ENCODE measurements at places on chromosomes 2 and 18. TPM values are rescaled to one million over a fixed set of nuclear protein-coding genes. Genes with fewer than 3 reads are reported as not detected.

Gene ADAM23
- 0.29 TPM for total RNA-seq

Gene ASB18
- under 0.01 TPM for total RNA-seq

Gene TMEM17
- total RNA-seq: 3.3 TPM

Gene SLC5A7
- not detected for total RNA-seq

Gene IL1R1
- 116 TPM for total RNA-seq

Gene GREB1L
- 0.36 TPM for total RNA-seq

Gene DTNA
- total RNA-seq: 11.5 TPM

Gene ARHGAP28
- 23.9 TPM for total RNA-seq

Gene TLX2
- under 0.01 TPM for total RNA-seq

Gene CDH20
- not detected for total RNA-seq
